Left cardiac atrium (tissue), 4 donors: ENCODE measurements at places on chromosomes 1 and 21. TPM values are rescaled to one million over a fixed set of nuclear protein-coding genes. Genes with fewer than 3 reads are reported as not detected.

DNA sequence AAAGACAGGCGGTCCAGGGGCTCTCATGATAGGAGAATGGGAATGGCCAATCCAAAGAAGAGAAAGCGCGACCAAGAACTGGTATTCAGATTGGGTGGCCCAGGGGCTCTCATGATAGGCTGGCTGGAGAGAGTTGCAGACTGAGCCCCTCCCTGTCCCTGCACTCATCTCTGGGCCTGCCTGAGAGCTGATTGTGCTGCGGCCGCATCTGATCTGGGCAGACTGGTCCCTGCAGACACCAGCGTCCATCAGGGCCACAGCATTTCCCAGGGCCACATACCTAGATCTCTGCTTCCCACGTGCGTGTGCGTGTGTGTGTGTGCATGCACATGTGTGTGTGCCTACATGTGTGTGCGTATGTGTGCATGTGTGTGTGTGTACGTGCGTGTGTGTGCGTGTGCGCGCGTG lies 30.4 kb upstream of the MAN1C1 start:
- DNase-seq = no peak

GRCh38 chr1:225940385-225941151 lies 452 bp downstream of the LEFTY2 start:
- peak; percentile 40 for DNase-seq

DNA sequence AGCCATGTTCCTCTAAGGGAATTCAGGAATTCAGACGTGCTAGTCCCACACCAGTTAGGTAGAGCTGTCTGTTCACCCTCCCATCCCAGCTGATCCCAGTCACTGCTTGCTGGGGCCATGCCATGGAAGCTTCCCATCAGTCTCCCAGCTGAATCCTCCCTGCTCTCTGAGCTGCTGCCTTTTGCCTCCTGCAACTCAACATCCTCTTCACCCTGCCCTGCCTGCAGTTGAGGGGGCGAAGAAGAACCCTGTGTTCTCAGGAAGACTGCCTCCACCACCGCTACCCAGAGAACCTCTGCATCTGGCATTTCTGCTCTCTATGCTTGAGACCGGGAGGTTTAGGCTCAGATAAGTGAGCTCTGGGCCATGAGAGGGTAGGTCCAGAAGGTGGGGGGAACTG lies 16.2 kb downstream of the CDCA8 start:
- no peak for DNase-seq

- no peak for DNase-seq
These were observed 218.5 kb downstream of the PTPRU start for GRCh38 chr1:29454616-29455380.

UMODL1 gene
- not detected for total RNA-seq
